ENCODE measurements at places on chromosomes 6 and 20.

GRCh38 chr20:33568378-33568777 is 78.5 kb downstream of the CBFA2T2 start:
- no peak for DNase-seq

- no peak for DNase-seq
These were observed 169.8 kb downstream of the PTPRK start for GRCh38 chr6:128350416-128351254.

GRCh38 chr20:59351157-59352040 is 51.0 kb downstream of the EDN3 start:
- DNase-seq = no peak

DNA sequence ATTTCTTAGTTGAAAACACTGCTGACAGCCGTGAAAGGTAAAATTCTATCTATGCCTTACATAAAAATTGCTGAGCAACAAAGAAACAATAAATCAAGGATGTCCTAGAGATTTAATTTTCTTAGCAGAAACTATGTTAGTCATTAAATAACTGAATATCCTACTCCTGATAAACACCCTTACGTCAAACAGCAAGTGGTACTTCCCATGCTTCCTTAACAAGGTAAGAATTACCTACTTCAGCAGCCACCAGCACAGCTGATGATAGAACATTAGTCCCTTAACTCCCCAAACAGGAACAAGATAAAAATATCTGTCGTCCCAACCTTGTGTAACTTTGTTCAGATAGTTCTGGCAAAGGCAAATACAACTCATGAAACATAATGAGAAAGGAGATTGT is 8.7 kb downstream of the SERPINB6 start:
- no peak for DNase-seq

- no peak for DNase-seq
These were observed 75.0 kb downstream of the IRF4 start for GRCh38 chr6:466564-466963.

DNA sequence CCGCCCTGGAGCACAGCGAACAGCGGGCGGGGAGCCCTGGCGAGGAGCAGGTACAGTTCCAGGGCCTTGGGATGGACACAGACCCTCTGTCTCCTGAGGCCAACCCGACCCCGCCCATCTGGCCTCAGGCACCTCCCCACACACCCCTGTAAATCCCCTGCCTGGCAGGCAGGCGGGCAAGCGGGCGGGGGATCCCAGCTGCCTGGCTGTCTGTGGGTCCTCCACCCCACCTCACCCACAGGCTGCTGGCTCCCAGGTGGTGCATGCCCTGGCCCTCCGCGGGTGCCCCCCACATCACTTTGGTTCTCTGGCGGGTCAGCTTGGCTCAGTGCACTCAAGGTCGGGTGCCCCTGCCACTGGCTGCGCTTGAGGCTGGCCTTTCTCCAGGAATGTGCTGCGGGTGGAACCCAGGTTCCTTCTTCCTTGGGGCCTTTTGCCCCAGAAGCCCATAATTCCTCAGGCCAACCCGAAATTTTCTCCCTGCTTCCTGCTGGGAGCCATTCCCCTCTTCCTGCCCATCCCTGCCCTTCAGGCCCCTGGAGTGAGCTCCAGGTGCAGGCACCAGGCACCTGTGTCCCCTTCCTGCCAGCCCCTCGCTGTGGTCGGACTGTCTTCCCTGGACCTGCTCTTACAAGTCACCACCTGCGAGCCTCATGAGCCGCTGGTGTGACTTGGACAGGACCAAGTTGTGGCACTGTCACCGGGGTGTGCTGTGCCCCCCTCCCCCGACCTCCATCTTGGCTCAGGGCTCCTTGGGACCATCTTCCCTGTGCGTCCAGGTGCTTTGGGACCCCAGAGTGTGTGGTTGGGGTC is 5.3 kb upstream of the TNFRSF6B start:
- DNase-seq = no peak

DNA sequence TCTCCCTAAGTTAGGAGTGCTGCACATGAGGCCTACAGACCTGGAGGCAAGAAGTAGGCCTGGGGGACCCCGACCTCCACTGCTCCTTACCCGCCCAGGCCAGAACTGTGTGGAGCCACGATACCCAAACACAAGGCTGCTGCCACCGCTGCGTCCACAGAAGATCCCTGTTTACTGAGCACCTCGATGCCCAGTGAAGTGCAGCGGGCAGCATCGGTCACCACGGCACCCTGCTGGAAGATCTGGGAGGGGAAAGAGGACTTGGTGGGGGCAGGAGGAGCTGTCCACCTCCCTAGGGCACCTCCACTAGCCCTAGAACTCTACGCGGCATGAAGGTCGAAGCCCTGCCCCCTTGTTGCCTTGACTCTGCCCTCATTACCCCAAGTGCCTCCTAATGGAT is 9.9 kb downstream of the GGT7 start:
- DNase-seq = no peak

GRCh38 chr6:121347484-121347883 is 13.2 kb upstream of the TBC1D32 start:
- DNase-seq = no peak

- DNase-seq = no peak
These were observed 2.2 kb upstream of the FUT9 start for GRCh38 chr6:96013531-96013930.

DNA sequence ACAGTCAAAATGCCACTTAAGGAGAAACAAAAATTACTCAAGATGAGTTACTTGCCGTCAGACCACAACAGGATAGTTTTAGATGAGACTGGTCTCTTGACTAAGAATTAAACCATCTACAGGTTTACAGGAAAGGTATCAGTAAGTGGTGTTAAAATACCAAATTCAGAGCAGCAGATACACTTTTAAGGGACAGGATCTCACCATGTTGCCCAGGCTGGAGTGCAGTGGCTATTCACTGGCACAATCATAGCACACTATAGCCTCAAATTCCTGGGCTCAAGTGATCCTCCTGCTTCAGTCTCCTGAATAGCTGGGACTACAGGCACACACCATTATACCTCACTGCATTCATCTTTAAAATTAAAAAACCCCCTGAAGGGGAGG is 4.7 kb downstream of the MCCD1 start:
- no peak for DNase-seq

DNA sequence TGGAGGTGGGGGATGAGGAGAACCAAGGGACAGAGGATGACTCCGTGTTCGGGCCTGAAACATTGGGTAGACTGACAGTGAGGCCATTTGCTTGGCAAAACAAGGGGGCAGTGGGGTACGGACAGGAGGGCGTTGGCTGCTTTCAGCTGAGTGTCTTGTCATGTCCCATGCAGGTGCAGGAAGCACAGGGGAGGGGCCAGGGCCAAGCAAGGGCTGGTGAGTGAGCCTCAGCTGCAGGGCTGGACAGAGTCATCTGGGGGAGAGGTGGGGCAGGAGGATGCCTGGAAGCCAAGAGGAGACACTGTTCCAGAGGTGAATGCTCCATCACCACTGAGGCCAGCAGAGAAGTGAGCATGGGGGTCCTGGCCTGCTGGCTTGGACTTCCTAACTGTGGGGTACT is 78.4 kb downstream of the ERMARD start:
- DNase-seq = no peak

GRCh38 chr20:22681591-22682248 is 97.3 kb upstream of the FOXA2 start:
- DNase-seq = no peak

DNA sequence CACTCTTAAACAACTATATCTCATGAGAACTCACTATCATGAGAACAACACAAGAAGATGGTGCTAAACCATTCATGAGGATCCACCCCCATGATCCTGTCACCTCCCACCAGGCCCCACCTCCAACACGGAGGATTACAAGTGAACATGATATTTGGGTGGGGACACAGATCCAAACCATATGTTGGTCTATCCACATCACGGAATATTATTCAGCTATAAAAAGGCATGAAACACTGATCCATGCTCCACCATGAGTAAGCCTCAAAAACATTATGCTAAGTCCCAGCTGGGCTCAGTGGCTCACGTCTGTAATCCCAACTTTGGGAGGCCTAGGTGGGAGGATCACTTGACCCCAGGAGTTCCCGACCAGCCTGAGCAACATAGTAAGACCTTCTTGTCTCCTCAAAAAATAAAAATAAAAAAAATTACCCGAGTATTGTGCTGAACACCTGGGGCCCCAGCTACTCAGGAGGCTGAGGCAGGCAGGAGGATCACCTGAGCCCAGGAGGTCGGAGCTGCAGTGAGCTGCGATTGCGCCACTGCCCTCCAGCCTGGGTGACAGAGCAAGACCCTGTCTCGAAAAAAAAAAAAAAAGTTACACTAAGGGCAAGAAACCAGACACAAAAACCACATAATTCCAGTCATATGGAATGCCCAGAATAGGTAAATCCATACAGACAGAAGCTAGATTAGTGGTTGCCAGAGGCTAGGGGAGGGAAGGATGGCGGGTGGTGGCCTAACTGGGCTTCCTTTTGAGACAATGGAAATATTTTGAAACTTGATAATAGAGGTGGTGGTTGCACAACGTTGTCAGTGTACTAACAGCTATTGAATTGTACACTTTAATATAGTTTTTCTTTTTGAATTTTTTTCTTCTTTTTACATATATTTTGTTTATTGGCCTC is 43.1 kb downstream of the ZNF217 start:
- no peak for DNase-seq

DNA sequence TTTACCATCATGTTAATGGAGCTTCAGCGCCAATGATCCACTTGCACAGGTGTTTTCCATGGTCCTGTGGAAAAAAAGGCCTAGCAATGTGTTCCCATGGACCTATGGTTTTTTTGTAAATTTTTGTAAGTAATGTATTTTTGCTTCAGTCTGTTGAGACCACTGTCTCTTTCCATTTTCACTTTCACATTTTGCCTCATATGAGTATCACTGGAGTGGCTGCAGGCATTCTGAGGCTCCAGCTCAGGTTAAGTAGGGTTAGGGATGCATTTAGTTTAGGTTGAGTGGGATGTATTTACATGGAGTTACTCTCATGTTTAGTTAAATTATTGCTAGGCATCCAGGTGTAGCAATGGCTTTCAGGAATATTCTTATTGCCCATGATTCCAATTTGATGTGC is 19.2 kb upstream of the LMBRD1 start:
- no peak for DNase-seq

- no peak for DNase-seq
These were observed 27.1 kb downstream of the ID4 start for GRCh38 chr6:19864285-19864684.

DNA sequence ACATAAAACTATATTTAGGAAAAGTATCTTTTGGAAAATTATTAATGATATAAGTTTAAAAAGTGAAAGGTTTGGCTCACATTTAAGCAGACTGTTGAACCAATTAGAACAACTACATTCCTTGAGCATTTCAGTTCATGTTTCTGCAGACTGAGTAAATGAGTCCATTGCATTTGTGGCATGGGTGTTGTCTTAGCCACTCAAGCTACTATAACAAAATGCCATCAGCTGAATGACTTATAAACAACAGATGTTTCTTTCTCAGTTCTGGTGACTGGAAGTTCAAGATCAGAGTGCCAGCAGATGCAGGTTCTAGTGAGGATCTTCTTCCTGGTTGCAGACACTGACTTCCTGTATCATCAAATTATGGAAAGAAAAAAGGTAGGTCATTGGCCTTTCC is 67.1 kb upstream of the SLC2A12 start:
- no peak for DNase-seq

DNA sequence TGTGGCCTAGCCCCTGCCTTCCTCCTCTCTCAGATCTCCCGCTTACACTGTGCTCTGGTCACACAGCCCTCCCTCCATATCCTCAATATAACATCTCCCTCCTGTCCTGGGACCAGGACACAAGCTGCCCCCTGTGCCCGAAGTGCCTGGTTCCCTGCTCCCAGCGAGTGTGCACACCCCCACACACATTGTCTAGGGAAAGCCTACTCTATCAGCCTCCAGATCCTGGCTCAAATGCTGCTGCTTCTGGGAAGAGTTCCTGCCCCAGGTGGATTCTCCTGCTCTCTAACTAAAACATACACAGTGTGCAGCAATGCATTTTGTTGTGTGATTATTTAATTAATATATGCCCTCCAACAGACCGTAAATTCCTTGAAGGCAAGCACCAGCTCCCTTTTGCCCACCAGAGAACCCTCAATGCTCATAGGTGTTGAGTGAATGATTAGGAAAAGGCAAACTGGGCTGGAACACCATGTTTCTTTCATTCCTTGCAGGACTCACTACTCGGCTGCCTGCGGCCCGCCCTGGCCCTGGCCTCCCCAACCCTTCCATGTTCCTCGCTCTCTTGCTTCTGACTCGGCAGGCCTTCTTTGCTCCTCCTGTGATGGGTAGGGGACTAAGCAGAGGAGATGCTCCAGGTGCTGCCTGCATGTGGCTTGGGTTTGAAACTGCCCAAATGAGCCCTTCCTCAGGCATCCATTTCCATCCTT is 194.6 kb downstream of the ZDHHC14 start:
- DNase-seq = no peak

GRCh38 chr20:58111310-58112016 is 117.0 kb downstream of the ANKRD60 start:
- no peak for DNase-seq

DNA sequence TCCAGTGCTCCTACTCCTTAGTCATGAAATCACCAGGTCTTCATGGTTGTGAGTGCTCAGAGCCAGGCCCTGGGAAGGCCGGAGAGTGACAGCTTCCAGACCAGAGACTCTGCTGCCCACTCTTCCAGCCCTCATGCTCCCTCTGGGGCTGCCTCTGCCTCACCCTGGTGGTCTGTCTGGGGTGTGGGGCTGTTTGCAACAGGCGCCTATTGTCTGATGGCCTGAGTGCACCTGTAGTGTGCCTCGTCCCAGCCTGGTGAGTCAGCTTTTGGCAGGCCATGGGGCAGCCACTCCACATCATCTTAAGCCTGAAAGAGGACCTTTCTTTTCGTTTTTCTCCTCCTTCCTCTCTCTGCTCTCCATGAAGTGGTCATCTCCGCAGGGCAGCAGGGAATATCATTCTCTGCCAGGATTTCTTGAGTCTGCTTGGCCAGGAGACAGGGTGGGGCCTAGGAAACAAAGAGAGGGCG is 173.8 kb downstream of the VEGFA start:
- no peak for DNase-seq

GRCh38 chr6:24932832-24933231 is 2.9 kb downstream of the RIPOR2 start:
- no peak for DNase-seq

DNA sequence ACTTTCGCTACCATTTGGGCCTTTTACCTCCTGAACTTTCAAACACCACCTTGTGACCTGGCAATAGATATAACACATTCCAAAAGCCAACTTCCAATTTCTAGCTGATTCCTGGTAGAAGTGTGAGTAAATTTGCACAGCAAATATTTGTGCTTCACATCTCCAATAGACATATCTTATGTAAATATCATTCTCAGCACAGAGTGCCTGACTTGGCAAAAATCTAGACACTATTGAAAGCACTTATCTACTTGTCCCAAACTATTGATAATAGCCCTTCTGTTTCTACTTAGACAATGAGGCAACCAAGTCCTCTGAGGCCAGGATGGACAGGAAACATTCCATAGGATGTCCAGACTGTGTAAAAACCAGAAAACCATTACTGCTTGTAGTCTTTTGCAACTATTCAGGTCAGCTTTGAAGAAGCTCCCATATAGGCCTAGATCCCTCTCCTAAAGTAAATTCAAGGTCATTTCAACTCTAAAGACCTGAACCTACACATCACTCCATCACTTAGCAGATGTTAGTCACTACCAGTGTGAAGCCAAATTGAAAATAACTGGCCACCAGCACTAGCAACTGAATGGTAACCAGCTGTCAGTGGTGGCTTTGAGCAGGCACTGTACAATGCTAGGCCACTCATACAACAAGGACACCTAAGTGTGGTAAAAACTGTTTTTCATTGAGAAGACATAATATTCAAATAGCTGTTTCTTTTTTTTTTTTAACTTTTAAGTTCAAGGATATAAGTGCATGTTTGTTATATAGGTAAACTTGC is 95.3 kb upstream of the RSPO3 start:
- no peak for DNase-seq

Data from C1 segment of cervical spinal cord (tissue), 14 donors.